NCI-H2081 (cell line): ENCODE measurements at places on chromosomes 3 and 15.

GRCh38 chr15:49877873-49878521, 241.0 kb downstream of the ATP8B4 start:
- DNase-seq, result no peak

GRCh38 chr3:15860014-15860934, 62.5 kb upstream of the ANKRD28 start:
- DNase-seq, result peak; percentile 83

GRCh38 chr15:50176869-50177268, 5.1 kb upstream of the SLC27A2 start:
- DNase-seq, result no peak

DNA sequence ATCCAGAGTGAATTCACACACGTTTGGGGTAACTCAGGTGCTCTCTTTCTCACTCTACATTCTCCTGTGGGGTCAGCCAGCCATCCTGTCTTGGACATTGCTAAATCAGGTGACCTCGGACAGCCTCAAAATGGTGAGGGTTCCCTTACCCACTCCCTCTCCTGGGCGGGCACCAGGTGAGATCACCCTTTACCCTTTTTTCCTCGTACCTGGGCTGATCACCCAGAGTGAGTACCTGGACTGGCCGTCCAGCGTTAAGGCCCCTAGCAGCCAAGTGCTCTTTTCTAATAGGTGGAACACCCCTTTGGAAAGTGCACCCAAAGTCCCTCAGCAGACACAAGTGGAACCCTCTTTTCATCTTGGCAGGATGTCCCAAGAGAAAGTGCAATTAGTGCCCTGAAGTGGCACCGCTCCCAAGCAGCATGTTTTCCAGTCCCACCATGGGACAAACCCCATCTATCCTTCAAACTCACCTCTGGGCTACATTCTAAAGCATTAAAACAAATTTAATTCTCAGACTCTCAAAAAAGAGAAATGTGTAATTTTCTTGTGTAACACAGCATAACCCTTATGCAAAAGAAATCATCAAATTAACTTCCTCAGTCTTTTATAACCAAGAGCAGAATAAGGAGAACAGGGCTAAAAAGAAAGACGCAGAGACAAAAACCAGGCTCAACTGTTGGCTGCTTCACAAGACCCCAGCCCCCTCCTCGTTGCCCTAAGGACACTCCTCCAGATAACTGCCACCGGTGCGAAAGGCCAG, 20.7 kb downstream of the TRANK1 start:
- no peak for DNase-seq

DNA sequence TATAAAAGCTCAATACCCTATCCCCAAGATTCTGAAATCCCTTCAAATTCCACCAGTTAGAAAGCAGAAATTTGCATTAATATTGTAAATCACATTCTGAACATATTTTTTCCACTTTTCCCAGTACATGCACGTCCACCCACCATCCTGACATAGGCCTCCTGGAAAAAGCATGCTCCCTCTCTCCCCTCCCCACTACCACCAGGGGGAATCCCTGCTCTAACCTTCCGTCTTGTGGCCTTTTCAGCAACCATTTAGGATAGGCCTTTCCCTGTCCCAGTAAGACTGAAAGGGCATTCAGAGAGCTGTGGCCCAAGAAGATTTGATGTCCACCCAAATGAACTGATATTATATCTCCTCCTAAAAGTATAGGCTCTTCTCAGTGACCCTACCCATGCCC, 182.1 kb downstream of the ARRDC4 start:
- DNase-seq, result no peak
